Activated naive CD4-positive, alpha-beta T cell (primary cell): ENCODE measurements at places on chromosomes 6 and 20.

GRCh38 chr6:139982195-139982594 lies 607.7 kb upstream of the CITED2 start:
- no peak for DNase-seq

DNA sequence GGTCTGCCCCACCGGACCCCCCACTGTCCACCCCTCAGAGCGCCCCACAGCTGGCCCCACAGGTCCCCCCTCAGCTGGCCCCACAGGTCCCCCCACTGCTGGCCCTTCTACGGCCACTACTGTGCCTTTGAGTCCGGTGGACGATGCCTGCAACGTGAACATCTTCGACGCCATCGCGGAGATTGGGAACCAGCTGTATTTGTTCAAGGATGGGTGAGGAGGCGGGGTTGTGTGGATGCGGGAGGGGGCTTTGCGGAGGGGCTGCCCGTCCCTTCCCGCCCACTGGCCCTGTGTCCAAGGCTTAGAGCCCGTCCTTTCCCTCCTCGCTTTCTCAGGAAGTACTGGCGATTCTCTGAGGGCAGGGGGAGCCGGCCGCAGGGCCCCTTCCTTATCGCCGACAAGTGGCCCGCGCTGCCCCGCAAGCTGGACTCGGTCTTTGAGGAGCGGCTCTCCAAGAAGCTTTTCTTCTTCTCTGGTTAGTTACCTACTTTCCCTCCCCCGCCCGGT lies 4.7 kb downstream of the MMP9 start:
- no peak for DNase-seq

- DNase-seq: no peak
These were observed 507.4 kb downstream of the BMP2 start for GRCh38 chr20:7274870-7275269.

DNA sequence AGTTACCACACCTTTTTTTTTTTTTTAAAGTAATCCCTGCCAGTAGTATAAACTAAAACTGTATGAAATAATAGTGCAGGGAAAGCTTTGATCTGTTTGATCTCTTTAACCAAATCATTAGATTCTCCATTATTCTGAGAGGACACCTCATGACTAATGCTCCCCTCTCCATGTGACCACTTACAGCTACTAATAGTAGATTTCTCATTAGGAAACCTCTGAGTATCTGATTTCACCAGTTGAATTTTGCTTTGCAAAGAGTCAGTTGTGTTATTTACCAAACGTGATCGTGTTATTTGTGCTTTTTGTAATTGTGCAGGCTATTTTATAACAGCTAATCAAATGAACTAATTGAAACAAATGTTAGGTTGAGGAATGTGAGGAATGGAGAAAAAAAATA lies 12.5 kb downstream of the CASP8AP2 start:
- DNase-seq: no peak

GRCh38 chr6:53699462-53699861 lies 33.9 kb upstream of the KLHL31 start:
- DNase-seq: no peak

GRCh38 chr6:130423044-130423443 lies 57.2 kb downstream of the TMEM200A start:
- no peak for DNase-seq

DNA sequence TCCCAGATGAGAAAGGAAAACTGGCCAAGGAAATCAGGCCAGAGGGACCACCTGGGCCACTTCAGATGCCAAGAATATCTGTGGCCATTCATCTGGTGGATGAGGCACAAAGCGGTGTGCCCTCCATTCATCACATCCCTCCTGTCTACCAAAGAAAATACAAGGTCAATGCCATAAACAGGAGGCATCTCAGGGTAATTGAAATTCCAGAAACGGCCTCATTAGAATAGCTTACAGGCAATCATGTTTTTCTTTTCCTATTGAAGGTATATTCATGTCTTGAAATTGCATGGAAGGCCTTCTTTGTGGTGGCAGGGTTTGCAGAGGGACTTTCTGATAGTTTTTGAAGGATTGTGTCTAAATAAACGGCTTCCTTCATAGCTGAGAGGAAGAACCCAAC lies 578.3 kb downstream of the HAO1 start:
- DNase-seq: no peak

DNA sequence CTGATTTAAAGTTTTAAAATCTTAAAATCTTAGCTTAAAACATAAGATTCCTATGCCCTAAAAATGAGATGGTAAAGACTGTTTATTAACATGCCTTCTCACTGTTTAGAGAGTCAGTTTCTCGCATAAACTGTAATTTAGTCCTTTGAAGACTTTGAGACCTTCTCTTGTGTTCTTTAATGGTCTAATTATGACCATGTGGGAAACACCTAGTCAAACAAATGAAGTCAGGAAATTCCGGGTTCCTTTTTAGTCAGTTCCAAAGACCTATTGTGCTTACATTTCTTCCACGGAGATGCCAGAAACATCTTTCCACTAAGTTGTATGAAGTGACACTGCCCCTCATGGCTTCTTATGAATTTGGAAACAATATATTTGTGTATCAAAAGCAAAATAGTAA lies 64.2 kb upstream of the KIF25 start:
- no peak for DNase-seq

DNA sequence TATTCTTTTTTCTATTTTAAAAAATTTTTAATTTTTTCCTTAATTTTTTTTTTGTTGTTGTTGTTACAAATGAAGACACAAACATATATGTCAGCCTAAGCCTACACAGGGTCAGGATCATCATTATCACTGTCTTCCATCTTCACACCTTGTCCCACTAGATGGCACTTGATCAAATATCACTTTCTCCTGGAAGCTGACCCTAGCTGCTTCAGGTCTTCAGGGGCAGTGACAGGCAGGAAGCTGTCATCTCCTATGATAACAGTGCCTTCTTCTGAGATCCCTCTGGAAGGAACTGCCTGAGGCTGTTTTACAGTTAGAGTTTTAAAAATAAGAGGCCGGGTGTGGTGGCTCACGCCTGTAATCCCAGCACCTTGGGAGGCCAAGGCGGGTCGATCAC lies 70.2 kb upstream of the EEF1E1 start:
- DNase-seq: no peak

DNA sequence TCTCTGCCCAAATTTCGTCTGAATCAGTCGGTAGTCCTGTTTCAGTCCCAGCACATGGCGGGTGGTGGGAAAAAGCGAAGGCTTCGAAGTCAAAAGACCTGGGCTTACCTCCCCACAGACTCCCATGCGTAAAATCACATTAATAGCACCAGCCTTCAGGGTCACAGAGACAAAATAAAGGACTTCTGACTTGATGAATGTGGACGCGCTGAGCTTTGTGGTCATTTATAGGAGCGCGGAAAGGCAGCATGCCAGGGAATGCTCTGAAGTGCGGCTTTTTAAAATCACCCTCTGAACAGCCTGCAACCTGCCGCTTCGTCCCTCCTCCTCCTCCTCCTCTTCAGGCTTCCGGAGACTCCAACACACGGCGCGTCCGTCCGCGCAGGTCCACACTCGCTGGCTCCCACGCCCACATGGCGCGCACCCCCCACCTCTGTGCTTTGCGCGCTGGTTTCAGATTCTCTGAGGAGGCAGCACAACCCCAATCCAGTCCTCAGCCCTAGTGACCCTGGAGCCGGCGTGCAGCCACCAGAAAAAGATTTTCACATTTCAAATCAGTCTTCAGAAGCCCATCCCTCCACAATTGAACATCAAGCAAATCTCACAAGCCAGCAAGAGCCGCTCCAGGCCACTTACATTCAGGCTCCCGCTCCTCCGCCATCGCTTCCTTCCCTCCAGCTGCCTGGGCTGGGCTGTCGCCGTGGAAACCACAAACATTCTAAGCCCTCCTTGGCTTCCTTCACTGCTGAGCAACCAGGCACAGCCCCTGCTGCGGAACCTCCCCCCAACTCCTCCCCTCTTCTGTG lies at the start of gene C6orf118:
Gene C6orf118, minus strand, starts transcription at position 680 of the 806 bp plus-strand sequence. Its CDS starts 19 bp downstream, at position 661.
- no peak for DNase-seq

DNA sequence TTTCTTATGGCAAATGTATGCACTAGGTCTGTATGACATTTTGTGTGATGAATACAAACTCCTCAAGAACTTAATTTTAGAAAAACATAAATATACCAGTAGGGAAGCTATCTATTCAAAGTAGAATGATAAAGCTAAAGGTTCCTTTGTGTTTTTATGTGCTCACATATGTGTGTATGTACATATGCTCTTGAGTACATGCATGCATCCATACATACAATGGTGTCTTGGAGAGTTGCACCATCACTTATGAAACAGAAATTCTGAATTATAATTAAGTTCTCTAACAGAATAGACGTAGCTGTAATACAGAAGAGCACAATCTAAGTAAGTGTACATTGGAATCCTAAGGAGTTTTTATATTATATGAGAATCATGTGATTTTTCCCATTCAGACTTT lies 2.3 kb downstream of the NKAIN2 start:
- no peak for DNase-seq

DNA sequence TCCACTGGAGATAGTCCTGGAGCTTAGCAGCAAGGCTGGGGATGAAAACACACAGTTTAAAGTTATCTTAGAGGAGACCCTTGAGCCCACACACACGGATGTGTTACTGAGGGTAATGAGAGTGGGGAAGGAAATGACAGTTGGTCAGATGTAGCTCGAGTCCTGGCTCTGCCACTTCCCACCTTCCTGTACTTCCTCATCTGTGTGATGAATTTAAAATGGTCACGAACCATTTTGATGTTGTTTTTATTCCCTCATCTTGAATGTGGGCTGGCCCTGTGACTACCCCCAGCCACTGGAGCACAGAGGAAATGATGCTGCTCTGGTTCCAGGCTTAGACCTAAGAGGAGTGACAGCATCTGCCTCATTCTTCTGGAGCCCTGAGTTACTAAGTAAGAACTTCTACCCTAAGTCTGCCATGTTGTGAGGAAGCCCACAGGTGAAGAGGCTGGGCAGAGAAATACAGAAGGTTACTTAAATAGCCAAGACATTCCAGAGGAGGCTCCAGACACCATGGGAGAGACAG lies 141.2 kb downstream of the NRN1 start:
- no peak for DNase-seq

DNA sequence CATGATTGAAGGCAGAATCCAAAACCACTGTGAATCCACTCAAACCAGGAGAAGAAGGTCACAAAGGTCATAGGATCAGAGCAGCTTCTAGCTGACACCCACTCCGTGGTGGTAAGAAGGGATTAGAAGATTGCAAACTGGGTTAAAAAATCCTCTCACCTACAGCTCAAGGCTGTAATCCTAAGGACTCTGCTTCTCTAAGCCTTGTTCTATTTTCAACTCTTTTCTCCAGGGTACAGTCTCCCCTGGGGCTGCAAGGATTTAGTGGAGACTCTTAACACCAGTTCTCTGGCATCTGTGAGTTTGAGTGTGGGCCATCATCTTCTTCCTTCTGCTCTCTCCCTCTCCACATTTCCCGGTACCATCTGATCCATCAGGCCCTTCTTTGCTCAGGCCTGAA lies at the start of gene GUCA1A:
Gene GUCA1A, plus strand, starts transcription at position 264 of the 400 bp plus-strand sequence. CDS start 250 bp downstream, outside the sequence.
- DNase-seq: no peak

DNA sequence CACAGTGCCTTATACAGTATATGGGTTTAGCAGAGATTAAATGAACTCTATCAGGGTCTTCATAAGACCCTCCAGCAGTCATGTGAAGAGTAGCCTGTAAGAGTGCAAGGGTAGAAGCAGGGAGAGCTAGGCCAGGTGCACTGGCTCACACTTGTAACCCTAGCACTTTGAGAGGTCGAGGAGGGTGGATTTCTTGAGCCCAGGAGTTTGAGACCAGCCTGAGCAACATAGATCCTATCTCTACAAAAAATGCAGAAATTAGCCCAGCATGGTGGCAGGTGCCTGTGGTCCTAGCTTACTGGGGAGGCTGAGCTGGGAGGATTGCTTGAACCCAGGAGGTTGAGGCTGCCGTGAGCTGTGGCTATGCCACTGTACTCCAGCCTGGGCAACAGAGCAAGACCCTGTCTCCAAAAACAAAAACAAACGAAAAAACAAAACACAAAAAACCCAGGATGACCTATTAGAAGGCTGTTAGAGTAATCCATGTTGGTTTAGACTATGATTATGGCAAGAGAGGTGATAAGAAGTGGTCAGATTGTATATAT lies 31.9 kb downstream of the NCOA3 start:
- DNase-seq: no peak

GRCh38 chr6:25627001-25627400 lies 25.0 kb upstream of the SCGN start:
- no peak for DNase-seq

GRCh38 chr20:6142348-6142993 lies 19.6 kb upstream of the FERMT1 start:
- no peak for DNase-seq

- DNase-seq: no peak
These were observed 83.3 kb upstream of the DUSP22 start for GRCh38 chr6:208938-209337.

GRCh38 chr6:37819177-37819801 lies at the start of gene ZFAND3:
Gene ZFAND3, plus strand, starts transcription at chr6:37819727. Its CDS starts 219 bp downstream, at chr6:37819946.
- peak; percentile 94 for DNase-seq

GRCh38 chr6:169774347-169774746 lies 22.9 kb downstream of the ERMARD start:
- DNase-seq: no peak

- DNase-seq: no peak
These were observed 384.4 kb upstream of the JARID2 start for GRCh38 chr6:14861491-14861943.

DNA sequence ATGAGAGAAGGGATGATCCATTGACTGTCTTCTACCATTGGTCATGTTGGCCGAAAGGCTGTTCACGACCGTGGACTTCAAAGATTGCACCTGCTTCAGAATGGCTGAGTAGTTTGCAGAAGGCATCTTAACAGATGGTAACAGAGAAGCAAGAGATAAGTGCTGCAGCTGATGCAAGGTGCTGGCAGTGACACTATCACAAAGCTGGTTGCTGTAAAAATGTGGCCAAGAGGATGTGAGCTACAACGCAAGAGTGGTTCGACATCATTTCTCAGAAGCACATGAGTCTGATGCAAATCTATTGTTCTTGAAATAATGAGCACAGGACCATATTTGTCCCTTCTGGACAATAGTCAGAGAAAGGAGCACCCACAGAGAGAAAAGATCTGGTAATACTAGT lies 27.0 kb upstream of the ANKEF1 start:
- DNase-seq: no peak

DNA sequence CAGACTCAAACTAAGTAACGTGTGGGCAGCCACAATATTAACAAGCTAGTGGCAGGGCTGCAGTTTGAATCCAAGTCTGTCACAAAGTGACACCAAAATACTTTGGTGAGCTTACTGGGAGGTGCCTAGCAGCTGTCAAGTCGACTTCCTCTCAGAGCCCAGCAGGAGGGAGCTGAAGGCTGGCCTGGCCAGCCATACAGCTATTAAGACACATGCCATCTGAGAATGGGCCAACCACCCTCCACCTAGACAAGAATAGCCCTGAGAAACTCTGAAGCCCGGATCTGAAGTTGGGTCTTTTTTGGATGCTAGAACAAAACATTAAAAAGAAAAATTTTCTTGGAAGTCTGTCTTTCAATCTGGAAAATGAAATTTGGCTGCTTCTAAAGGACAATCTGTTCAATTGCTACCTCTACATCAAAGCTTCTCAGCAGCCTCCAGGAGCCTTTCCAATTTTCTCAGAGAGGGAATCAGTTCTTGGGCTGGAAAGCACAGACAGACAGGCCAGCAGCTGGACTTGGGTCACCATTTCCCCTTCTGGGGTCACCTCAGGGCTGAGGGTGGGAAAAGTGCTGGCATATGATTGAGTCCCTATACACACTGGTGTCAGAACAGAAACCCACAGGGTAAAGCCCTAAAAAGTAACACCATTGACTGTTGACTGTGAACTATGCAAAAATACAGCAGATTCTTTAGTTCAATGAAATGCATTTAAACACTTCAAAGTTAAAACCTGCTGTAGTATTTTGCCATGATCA lies 42.9 kb downstream of the UQCC1 start:
- no peak for DNase-seq

- no peak for DNase-seq
These were observed 62.6 kb downstream of the FAM50B start for GRCh38 chr6:3911614-3912336.
